ENCODE measurements at places on chromosomes 5 and 9.

- DNase-seq: no peak
Observed at GRCh38 chr5:166285361-166285760, 2006.1 kb upstream of the WWC1 start.

DNA sequence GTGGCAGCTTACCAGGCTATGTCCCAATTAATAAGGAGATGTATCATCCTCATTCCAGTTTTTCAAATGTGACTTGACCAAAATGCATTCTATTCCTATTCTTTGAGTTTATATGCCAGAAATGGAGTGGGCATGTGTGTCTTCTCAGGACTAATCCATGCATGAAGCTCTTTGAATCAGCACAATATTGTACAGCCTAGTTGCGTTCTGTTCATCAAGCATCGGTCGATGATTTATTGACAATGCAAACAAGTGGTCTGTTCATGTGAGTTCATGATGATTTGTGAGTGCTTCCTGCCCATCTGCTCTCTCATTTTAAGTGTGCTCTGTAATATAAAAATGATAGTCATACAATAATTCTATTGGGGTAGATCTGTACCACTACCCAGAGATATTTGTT is 48.3 kb downstream of the PALM2AKAP2 start:
- no peak for DNase-seq

- DNase-seq: no peak
Observed at GRCh38 chr5:139639619-139640380, 8.3 kb upstream of the CXXC5 start.

GRCh38 chr5:77924081-77924480 is 147.9 kb upstream of the TBCA start:
- DNase-seq: no peak

- DNase-seq: peak; percentile 22
Observed at GRCh38 chr5:150544611-150545219, 36.8 kb downstream of the NDST1 start.

DNA sequence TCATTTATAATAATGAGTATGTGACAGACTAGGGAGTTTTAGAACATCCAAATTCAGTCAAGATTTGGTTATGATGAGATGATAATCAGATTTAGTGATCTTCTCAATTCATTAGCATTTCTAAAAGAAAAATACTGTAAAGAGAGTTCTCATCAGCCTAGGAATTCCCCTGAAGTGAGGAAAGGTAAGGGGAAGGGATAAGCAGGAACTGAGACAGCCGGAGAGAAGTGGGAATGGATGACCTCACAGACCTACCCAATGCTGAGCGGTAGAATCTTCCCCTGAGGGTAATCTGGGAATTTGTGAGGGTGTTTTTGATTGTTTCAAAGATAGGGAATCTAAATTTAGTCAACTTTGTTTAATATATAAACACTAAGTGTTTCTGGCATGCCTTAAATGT is 16.7 kb upstream of the GPBP1 start:
- no peak for DNase-seq

DNA sequence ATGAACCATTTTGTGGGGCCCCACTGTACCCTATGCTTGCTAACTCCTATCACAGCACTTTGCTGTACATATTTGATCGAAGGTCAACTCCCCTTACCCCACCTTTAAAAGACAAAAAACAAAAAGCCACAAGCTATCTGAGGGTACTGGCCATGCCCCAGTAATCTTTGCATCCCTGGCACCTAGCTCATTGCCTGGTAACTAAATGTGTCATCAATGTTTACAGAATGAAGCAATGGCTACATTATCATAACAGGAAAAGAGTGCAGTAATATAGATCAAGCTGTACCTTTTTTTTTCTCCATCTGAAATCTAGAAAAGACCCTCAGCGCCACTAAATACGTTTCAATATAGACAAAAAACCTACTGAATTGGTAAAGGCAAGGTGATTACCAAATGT is 188.0 kb downstream of the ELAVL2 start:
- DNase-seq: no peak

DNA sequence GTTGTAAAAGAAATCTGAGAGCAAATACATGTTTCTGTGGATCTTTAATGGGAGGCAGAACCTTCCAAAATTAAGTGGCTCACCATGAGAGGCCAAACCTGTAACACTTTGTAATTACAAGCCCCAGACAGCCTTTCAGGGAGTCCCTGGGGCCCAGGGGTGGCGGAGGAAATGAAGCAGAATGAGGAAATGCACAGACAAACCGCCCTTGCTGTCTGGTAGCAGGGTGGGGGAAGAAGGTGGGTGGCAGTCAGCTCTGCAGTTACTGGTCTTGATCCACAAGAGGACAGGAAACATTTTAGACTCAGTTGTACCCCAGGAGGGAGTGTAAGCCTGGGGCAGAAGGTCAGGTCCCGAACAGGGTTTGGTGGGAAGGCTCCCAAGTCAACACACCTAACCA is 6.5 kb downstream of the ARL14EPL start:
- no peak for DNase-seq

DNA sequence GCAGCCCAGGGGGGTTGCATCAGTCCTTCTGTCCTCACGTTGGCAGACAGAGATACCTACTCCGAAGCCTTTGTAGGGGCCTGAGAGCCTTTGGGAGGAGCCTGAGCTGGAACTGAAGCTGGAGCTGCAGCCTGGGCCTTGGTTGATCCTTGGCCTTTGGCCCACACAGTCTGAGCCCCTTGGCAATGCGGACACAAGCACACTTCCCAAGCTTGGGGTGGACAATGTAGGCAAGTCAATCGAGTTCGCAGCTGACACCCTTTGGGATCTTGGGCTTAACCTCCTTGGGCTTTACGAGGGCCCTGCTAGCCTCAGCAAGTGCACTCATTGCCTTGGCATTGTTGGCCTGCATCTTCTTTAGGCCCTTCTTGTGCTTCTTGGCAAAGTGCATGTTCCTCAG is 5.9 kb downstream of the CSNK1A1 start:
- DNase-seq: no peak

DNA sequence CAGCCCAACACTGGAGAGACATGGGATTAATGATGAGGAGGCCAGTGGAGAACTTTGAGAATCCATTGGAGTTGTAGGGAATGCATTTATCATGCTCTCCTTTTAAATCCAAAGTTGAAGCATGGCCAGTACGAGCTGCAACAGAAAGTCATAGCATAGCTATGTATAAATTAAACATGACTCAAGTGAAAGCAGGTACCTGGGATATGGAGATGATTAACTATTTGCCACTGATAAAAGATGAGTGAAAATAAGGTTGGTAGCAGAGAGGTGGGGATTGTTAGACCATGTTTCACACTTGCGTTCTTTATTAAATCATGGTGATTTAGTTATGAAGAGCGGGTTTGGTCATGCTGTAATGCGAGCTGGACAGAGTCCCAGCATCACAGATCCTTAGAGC is 189.6 kb downstream of the ARHGEF28 start:
- no peak for DNase-seq

- no peak for DNase-seq
Observed at GRCh38 chr9:136858844-136859757, 7.0 kb downstream of the MAMDC4 start.

- no peak for DNase-seq
Observed at GRCh38 chr5:31378136-31378535, 153.8 kb downstream of the DROSHA start.

- no peak for DNase-seq
Observed at GRCh38 chr9:32738501-32739172, 44.7 kb upstream of the TMEM215 start.

- no peak for DNase-seq
Observed at GRCh38 chr5:7250611-7251010, 145.3 kb upstream of the ADCY2 start.

GRCh38 chr5:175872287-175873087 is 1.1 kb downstream of the CPLX2 start:
- no peak for DNase-seq

DNA sequence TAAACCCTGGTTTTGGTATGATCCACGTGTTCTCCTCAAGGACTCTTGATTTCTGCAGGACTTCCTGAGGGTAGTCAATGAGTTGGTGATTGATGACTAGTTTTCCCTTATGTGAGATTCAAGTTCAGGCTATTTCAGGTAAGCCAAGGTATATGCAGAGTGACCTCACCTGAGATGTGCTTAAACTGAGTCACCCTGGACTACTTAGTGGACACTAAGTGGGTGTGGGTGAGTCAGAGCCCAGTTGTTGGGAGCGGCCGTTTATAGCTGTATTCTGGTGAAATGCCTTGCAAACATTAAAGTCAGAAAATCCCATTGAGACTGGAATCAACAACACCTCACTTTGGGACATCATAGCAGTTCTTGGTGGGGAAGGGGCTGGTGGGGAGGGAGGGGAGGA is 62.9 kb downstream of the SLC28A3 start:
- no peak for DNase-seq

- DNase-seq: no peak
Observed at GRCh38 chr5:57900381-57900944, 417.9 kb upstream of the ACTBL2 start.

GRCh38 chr5:29069104-29069402 is 2030.7 kb upstream of the CDH9 start:
- DNase-seq: no peak

DNA sequence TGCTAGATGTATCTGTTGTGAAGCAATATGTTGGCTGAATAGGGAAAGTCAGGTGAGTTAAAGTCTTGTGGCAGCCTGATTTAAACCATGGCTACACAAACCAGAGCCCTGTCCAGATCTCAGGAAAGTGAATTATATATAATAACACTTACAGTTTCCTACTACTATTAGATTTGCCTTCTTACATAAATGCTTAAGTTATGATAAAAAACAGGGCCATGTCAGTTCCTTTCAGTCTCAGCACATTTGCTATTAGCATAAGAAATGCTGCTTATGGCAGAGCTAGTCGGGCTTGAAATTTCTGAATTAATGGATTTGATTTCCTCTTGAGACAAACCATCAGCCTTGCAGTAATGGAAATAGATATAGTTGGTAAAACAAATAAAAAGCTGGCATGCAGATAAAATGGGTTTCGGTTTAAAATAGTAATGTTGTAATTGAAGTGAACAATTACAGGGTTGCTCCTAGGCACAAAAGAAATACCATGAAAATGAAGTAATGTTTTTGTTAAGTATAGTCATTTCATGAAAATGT is 664.2 kb upstream of the ZNF608 start:
- no peak for DNase-seq

- DNase-seq: no peak
Observed at GRCh38 chr9:7783635-7784063, 15.9 kb downstream of the DMAC1 start.

DNA sequence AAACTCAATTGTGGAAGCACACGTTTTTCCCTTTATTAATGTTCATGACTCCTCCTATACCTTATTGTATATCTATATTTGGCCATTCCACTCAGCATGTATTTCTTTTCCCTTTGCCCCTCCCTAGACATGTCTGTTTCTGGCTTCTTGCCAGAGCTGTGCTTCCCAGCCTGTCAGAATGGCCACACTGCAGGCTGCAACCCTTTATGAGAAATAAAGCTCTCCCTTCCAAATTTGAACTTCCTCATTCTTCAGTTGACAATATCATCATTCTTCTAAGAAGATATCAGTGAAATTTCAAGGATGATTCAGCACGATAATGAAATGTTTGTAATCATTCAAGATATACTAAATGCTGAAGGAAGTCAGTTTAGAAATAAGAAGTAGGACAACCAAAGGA is 107.6 kb upstream of the PRSS3 start:
- DNase-seq: no peak

- DNase-seq: no peak
Observed at GRCh38 chr9:134454476-134454857, 128.2 kb downstream of the RXRA start.

DNA sequence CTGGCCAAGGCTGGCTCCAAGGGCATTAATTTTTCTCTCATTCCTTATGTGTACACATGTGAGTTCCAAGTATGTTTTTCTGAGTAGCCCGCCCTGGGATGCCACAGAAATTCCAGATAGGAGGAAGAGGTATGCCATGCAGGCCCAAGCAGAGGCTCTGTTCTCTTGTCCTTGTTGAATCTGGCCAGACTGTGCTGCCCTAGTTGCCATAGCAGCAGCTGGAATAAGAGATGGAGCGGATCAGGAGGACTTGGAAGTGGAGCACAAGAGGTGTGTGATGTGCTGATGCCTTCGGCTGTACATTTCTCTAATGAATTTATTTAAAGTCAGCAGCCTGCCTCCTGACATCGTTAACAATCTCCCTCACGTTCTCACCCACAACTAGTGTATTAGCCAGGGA is 235.6 kb upstream of the RPS23 start:
- DNase-seq: no peak

DNA sequence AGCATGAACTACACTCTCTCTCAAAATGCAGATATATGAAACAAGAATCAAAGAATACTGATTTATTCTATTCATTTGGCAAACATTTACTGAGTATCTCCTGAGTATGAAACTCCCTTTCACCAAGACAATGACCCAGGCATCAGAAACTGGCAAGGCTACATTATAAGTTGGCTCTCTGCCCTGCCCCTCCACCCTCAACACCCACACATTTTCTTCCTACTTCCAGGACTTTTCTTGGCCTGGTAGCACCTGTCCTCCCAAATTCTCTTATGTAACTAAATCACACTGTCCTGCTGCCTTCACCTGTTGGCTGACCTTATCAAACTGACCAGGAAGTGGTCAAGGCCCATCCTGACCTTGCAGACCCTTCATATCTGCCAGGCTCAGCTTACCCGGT is 3.5 kb downstream of the RASEF start:
- DNase-seq: no peak

DNA sequence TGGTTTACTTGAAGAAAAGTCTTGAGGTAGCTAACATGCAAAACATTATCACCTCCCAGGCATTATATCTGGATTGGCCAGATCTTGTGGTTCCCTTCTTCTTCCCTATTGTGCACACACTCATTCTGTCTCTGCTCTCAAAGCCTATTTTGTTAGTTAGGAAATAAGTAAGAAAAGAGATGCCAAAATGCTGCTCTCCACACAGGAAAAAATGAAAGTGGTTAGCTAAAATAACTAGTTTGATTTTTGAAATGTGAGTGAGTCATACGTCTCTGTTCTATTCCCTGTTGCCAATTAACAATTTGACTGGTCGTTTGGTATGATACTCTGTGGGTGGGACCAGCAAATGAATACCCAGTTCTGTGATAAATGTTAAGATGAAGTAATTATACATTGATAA is 28.1 kb downstream of the LMNB1 start:
- no peak for DNase-seq

- DNase-seq: no peak
Observed at GRCh38 chr9:110089681-110090370, 118.1 kb downstream of the C9orf152 start.

DNA sequence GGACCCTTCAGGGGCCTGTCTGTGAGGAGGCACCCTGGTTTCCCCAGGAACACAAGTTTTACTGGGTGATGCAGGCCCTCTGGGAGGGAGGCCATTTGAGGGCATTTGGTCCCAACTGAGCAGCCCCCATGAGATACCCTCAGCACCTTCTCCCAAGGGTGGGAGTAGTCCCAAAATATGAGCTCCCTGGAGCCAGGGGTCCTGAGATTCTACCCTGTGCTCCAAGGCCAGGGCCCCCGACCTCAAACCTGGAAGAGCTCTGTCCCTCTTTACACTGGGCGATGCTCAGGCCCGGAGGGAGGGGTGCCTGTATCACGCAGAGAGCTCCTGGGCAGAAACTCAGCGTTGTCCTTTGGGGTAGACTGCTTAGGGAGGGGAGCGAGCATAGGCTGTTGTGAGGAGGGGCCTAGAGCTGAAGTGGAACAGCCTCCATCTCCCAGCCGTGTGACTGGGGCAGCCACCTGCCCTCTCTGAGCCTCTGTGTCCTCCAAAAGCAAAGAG is 64.0 kb upstream of the SYNPO start:
- DNase-seq: no peak
